Skeletal muscle cell (primary cell): ENCODE measurements at places on chromosomes 12 and 14.

- no peak for DNase-seq
Measured at GRCh38 chr12:108342985-108343384, 3.9 kb upstream of the CMKLR1 start.

- no peak for DNase-seq
Measured at GRCh38 chr14:64997108-64997794, 10.6 kb downstream of the FNTB start.

GRCh38 chr12:81610955-81611889 lies 147.9 kb downstream of the PPFIA2 start:
- DNase-seq, result no peak

- DNase-seq, result no peak
Measured at GRCh38 chr12:94930216-94930654, 73.3 kb downstream of the NDUFA12 start.

- no peak for DNase-seq
Measured at GRCh38 chr14:21084396-21084795, 14.1 kb downstream of the ZNF219 start.

DNA sequence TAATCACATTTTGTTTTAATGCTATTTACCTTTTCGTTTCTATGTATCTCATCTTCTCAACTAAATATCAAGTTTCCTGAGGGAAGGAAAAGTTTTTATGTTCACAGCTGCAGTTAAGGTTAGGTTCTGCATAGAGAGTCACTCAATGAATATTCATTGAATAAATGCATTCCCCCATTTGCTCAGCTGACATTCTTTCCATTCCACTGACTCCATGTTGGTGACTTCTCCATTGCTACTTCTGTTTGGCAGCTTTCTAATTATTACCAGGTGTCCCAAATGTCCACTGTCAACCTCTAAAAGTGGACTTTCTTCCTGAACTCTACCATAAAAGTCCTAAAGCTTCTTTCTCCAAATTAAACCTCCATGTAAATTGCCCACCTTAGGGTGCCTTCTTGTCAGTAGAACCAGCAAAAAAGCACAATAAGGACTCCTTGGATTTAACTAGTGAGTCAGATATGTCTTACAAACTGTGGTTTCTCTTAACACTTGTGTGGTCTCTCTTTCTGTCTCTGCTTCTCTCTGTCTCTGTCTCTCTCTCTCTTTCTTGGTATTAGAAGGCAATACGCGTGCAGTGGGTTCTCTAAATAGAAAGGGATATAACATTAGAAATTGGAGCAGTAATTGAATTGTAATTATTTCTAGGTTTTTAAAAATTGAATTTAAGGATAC lies 85.9 kb downstream of the TMEM117 start:
- DNase-seq, result no peak

DNA sequence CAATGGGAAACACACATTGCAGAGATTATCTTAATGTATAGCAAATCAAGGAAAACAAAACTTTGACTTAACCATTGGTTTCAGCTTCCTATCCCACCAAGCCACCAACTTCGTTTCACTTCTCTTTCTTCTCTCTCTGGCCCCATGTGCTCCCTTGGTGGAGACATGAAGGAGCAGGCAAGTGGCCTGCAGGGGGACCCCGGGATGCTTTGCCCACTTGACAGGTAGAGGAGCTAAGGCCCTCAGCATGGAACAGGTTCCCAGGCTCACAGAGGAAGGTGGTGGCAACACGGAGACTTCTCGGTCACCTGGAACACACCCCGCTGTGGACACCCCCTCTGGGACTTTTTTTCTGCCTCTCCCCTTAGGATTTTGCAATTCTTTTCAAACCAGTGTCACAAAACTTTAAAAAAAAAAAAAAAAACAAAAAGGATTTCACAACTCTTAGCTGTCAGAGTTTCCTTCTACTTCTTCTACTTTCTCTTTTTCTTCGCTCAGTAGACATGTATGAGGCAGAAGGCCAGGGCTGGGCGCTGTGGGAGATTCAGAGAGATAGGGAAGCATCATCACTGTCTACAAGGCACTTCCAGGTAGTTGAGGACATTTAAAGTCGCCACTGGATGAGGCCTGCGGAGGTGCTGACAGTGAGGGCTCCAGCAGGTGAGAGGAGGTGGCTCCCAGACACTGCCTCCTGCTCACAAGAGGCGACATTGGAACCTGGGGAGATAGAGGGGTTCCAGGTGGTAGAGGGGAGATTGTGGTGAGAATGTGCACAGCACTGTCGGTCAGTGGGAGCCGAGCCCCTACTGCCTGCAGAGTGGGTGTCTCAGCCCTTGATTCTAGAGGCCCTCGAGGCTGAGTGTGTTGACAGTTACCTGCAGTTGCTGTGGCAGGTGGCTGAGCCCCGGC lies 119.6 kb downstream of the GCH1 start:
- no peak for DNase-seq

DNA sequence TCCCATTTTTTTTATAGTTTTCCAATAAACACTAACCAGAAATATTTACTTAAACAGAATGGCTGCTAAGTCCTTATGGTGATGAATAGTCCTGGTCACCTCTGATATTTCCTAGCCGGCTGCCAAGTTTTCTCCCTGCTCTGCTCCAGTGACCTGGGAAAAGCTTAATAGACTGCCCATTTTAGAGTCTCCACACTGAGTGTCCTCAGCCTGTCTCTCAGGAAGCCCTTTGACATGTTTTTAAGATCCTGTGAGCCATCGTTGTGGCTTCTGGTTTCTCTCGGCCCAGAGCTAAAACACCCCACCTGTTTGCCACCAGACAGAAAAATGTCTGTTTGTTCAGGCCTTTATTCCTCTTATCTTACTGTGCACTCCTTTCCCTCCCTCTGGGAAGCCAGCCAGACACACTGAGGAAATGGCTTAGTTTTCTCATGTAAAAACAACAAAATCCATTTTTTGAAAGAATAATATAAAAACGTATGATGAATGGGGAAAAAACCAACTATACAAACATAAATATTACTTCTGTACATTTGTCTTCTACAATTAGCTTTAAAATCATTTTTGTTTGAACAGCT lies 25.4 kb upstream of the ALDH2 start:
- no peak for DNase-seq

DNA sequence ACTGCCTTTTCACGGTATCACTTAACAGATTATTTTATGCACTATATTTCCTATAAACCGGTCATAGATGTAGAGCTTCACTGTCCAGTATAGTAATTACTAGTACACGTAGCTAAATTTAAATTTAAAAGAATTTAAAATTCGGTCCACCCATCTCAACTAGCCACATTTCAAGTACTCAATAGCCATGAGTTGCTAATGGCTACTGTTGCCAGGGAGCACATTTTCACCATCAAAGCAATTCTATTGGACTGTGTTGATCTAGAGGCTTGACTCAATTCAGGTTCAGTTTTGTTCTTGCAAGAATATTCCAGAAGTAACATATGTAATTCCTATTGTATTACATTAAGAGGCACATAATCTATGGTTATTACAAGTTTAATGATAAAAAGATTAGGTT lies 20.0 kb downstream of the TMED8 start:
- DNase-seq, result no peak

- DNase-seq, result no peak
Measured at GRCh38 chr12:57632073-57632957, 686 bp downstream of the B4GALNT1 start.

DNA sequence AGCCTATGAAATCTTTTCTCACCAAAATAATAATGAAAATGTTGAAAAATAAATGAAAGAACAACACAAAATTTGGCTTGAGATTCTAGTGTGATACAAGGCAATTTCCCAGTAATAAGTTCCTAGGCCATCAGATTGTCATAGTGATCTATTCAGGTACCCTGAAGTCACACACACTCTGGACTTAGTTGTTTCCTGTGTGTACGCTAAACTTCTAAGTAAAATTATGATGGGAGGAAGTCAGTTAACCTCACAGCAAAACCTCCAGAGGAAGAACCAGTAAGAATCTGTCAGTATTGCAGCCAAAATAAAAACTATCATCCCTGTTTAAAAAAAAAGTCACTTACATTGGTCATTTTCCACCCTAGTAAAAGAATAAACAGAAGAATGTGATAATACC lies 81.9 kb downstream of the DBX2 start:
- no peak for DNase-seq

DNA sequence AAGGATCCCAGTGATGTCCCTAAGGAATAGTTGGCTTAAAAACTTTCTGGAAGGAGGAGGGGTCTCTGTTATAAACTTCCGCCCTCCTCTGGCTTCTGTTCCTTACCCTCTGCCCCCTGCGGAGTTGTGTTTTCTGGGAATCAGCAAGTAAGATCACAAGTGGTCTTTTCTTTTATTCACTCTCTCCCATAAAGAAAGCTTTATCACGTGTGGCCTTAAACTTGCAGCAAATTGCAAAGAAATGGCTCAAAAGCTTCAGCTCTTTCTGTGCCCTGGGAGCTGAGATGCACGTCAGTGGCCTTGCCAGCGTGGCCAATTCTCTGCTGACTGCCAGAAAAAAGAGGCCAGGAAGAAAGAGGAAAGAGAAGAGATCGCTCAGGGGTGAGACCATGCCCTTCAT lies at the start of gene SLCO1C1:
TSS of gene SLCO1C1 (plus strand) at position 101 of the 400 bp plus-strand sequence. CDS start 4,245 bp downstream, outside the sequence.
- no peak for DNase-seq

- no peak for DNase-seq
Measured at GRCh38 chr12:28563286-28563685, 373.0 kb downstream of the CCDC91 start.

GRCh38 chr14:99012703-99013102 lies 259.3 kb downstream of the BCL11B start:
- no peak for DNase-seq

DNA sequence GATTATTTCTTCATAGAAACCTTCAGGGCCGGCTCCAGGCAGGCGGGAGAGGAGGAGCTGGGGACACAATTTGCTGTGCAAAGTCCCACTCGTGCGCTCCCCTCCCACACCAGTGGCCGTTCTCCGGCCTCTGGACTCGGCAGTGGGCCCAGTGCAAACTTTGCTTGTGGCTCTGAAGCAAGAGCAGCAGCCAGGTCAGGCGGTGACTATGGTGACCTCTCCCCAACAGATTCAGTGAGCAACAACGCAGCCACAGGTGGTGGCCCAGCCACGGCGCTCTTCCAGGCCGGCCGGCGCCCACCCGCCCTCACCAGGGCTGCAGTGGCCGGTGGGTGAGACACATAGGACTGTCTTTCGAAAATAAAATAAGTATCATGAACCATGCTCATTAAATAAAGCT lies 29.5 kb downstream of the VPS37B start:
- no peak for DNase-seq

- DNase-seq, result no peak
Measured at GRCh38 chr12:82176761-82177490, 181.3 kb downstream of the CCDC59 start.

GRCh38 chr12:6335451-6336078 lies 6.3 kb downstream of the TNFRSF1A start:
- DNase-seq, result peak; percentile 51

DNA sequence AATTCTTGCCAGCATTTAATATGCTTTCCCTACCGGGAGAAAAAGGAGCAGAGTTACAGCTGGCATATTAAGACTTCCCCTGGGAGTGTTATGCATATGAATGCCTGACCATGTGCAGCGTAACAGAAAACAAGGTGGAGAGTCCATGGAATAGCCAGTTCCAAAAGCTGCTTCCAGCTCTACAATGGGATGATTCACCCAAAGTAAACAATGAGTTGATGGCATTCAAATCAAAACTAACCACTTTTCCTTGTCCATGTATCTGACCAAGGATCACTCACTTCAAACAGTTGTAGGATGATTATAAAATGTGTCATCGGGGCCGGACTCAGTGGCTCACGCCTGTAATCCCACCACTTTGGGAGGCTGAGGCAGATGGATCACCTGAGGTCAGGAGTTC lies 48.1 kb upstream of the BICDL1 start:
- peak; percentile 23 for DNase-seq

- DNase-seq, result no peak
Measured at GRCh38 chr12:47828976-47829482, 9.3 kb upstream of the HDAC7 start.

DNA sequence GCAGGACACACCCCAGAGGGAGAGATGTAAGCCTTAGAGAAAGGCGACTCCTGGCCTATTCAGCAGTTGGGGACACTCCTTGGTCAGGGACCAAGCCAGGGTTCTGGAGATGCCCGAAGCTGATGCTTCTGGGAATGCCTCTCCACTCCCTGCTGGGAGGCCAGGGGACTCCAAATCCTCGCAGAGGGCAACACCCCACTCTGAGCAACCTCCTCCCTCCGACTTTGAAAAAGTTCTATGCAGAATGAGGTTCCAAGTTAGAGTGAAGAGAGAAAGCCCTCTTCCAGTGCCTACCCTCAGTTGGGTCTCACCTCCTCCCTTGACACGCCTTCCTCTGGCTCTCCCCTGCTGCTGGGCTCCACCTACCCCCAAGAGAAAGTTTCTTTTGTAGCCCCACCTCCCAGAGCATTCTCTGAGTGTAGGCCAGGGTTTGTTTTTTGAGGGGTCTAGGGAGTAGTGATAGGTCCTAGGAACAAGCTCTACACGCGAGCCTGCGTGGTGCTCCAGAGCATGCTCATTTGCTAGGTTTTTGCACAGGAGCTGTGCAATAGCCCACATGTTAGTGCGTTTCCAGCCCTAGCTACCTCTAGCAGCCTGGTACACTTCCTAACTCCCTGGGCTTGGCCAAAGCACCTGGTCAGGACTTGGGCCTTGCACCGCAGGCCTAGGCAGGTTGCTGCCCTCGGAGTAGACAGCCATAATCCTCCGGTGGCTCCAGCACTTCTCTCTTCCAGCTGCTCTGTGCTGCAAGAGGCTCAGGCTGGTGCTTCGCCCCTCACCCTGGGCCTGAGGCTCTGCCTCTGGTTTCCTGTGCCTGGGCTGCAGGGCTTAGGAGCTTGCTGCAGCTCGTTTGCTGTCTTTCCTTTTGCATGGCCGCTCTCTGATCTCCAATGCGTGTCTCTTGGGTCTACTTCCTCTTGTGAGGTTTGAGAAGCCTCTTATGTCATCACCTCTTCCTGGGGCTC lies 590 bp upstream of the CEBPE start:
- DNase-seq, result no peak

GRCh38 chr12:25558586-25558985 lies 5.5 kb upstream of the LMNTD1 start:
- DNase-seq, result no peak

GRCh38 chr12:12327802-12328201 lies 22.2 kb downstream of the MANSC1 start:
- DNase-seq, result no peak

DNA sequence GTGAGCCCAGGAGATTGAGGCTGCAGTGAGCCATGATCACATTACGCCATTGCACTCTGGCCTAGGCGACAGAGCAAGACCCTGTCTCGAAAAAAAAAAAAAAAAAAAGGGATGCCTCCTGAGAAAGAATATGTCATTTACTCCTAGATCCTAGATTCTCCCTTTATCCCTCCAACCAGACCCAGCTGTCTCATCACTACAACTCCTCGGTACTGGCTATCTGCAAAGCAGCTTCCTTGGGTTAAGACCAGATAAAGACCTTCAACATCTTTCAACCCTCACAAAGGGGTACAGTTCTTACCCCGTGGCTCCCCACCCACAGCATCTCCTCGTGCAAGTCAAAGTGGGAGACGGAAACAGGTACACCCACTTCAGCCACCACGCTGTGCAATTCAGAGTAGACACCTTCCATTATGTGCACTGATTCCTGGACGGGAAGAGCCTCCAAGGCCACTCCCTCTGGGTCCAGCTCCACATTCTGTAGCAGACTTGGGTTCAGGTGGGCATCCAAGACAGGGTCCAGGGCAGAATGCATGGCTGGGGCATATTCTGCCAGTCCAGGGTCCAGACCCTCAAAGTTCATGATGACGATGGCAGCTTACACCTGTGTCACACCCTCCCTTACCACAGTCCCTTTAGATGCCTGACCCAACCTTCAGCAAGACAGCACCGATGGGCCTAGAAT lies 1.1 kb downstream of the PAN2 start:
- no peak for DNase-seq
